M059J (cell line): ENCODE measurements at places on chromosomes 6 and 20. TPM values are rescaled to one million over a fixed set of nuclear protein-coding genes. Genes with fewer than 3 reads are reported as not detected.

SLC13A3 gene
- not detected in 2 replicates for total RNA-seq

PKIB gene
- total RNA-seq, result 4.2 and 4.4 TPM in 2 replicates

DNA sequence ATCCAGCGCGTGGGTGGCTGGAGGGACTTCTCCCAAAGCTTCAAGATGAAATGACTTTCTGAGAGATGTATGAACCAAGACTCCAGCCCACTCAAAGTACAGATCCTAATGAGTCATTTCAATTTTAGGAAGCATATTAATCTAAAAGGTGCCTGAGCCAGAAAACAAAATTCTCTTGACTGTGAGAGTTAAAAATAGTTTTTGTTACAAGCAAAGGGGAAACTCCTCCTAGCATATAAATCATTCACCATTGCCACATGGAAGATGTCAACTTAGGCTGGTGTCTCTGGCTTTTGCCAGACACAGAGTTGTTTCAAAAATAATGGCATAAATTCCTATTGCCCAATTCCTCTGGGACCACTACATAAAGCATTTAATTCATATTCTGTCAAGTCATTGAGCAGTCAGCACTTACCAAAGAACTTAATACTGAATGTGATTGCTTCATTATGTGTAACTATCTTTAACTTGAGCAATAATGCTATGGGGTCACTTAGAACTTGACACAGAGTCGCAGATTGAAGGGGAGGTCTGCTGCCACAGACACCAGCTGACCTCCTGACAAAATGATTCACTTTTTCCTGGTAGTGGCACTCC is 280.6 kb downstream of the SLC35F1 start:
- DNase-seq, result no peak

FAM209A gene
- not detected in 2 replicates for total RNA-seq

MRPS18A gene
- 63.0 and 71.2 TPM in 2 replicates for total RNA-seq

MLN gene
- not detected in 2 replicates for total RNA-seq

GRCh38 chr6:116316772-116317467 is 37.2 kb upstream of the TSPYL1 start:
- no peak for DNase-seq

DNA sequence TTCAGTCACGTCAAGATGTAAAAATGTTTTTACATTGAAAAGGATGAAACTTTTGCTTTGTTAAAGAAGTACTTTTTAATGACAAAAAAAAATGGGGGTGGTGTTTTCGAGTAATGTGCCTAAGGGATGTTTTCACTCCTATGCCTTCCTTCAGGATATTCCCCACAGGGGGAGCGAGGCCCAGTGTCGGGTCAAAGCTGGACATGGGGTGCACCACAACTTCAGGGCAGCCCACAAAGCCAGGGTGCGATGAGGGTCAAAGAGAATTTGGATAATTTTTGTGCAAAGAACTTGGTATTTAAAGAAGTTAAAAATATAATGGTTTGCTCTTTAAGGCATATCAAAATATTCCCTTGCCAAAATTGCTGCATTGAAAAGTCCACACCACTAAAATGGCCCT is 247.8 kb downstream of the KCNQ5 start:
- DNase-seq, result no peak

GRCh38 chr6:111536910-111537527 is 54.0 kb upstream of the REV3L start:
- no peak for DNase-seq
